Activated T-helper 9 cell treated with anti-CD3 and anti-CD28 coated beads, Interleukin-2, amount 50 U/mL, for 16 hours (primary cell): ENCODE measurements at places on chromosomes 16 and 17.

- no peak for DNase-seq
These were observed 21.8 kb downstream of the XYLT1 start for GRCh38 chr16:17448640-17449638.

DNA sequence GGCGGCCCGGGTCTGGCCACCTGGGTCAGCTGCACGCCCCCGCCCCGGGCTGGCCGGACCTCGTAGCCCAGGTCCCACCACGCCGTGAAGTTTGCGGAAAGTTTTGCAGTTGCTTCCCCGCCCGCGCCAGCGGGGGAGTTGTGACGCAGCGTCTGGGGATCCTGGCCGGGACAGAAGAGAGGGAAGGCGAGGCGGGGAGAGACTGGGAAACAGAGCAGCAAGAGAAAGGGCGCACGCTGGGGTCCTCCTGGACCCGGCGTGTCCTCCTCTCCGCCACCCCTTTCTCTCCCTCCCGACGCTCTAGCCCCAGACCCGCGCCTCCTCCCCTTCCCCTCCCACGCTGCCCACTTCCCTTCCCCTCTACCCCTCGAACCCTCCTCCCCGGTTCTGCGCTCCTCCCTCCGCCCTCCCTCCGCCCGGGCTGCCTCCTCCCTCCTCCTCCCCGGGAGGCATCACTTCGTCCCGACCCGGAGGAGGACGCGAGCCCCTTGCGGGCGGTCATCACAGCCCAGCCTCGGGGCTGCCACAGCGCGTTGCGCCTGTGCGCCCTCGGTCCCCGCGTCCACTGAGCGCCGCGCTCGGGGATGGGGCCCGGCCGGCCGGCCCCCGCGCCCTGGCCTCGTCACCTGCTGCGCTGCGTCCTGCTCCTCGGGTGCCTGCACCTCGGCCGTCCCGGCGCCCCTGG lies at the start of gene MRC2:
Gene MRC2, plus strand, starts transcription at position 452 of the 685 bp plus-strand sequence. Its CDS starts 133 bp downstream, at position 585.
- DNase-seq = no peak

DNA sequence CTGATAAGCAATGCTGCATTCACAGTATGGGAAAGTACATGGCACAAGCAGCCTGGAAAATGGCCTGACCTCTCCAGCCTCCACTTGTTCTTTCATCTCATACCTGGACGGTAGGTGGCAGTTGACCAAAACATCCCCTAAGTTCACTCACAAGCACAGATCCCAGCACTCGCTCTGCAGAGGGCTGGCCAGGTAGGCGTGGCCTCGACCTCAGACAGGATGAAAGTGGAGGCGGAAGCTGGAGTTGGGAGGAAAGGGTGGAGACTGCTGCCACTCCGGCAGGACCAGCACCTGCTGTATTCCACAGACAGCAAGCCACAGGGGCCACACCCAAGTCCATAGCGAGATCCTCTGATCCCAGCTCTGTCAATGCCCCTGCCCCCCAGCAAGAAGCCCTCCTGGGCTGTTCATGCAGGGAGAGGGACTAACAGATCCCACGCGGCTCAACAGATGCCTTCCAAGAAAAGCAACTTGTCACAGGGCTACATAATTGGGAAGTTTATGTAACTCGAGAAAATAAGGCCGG lies 31.3 kb downstream of the ZCCHC14 start:
- no peak for DNase-seq

- no peak for DNase-seq
These were observed 324.7 kb downstream of the BCAS3 start for GRCh38 chr17:61002316-61002736.
